ENCODE measurements at places on chromosomes 11 and 22. TPM values are rescaled to one million over a fixed set of nuclear protein-coding genes. Genes with fewer than 3 reads are reported as not detected.

GRCh38 chr11:116225236-116225635 is 547.6 kb downstream of the BUD13 start:
- no peak for DNase-seq

DNA sequence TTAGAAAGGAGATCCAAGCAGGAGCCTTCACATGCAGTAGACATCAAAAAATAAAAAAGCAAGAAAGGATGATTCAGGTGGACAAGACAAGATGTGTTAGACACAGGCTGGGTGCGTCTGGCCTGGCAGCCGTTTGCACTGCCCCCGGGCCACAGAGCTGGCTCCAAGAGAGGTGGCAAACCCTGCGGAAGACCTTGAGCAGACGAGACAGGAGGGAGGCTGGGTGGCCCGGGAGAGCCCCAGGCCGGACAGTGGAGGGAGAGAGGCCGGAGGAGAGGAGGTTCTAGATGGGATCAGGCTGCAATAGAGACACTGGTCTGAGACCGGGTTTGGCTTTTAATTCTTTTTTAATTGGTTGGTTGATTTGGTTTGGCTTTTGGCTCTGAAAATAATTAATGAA is 69.6 kb upstream of the TTLL12 start:
- DNase-seq: no peak

DNA sequence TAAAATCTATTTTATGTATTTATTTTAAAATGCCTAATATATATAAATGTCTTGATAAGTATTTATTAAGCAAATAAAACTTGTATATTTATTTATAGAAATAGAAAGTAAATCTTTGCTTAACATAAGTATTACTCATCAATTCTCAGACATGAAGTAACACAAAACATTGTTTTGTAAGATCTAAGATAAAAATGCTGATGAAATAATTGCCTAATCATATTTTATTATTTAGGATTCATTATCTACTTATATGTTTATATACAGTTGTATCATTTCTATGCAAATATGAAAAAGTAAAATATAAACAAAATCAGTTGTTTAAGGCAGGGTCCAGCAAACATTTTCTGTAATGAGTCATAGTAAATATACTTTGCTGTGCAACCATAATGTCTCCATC is 507.8 kb upstream of the CNTN5 start:
- no peak for DNase-seq

The APOBEC3B gene
- total RNA-seq: 66.5 TPM

The CDC42EP2 gene
- 20.8 TPM for total RNA-seq

DNA sequence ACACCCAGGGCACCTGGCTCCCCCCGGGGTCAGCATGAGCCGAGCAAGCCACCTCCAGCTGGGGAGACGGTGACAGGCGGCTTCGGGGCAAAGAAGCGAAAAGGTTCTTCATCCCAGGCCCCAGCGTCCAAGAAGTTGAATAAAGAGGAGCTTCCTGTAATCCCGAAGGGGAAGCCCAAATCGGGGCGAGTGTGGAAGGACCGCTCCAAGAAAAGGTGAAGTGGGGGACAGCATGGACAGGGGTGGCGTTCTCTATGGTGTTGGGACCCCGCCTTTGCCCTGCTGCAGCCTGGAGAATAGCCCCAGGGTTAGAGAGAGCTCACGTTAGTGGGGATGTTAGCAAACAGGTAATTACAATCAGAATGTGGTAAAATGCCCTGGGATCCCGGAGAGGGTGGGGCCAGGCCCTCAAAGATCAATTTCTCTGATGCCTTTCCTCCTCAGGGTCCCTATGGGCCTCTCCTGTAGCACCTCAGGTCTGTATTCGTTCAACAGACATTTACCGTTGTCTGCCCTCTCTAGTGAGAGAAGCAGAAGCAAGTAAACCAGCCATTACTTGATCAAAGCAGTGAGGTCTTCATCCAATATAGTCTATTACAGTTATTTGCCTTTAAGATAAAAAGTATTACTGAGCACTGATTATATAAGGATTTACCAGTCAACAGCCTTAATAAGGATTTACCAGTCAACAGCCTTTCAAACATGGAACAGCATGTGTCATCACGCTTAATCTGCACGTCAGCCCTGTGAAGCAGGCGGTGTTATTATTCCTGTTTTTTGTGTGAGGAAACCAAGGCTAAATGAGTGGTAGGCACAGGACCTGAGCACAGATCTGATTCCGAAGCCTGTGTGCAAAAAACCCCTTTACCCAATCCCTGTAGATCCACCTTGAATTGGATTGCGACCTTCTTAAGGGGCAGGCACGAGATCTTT is 1.0 kb downstream of the CCDC86 start:
- no peak for DNase-seq

- DNase-seq: no peak
Observed at GRCh38 chr11:107669893-107670601, 41.8 kb downstream of the SLN start.

DNA sequence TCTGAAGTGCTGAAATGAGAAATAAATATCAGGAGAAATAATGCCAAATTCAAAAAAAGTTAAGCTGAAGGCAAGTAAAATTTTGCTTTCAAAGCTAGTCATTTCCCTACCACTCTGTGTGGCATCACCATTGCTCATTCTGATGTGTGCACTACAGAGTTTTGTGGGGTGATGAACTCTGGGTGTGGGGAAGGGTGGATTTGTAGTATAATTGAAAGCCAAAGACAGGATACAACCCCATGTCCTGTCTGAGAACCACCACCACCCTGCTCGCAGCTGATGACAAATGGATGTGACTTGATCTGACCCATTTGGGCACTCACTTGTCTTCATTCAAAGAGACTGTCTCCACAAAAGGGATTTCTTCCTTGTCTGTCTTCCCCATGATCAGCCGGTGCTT is 19.3 kb upstream of the TMEM9B start:
- no peak for DNase-seq

The CRACR2B gene
- total RNA-seq: 21.2 TPM

GRCh38 chr11:69554849-69555248 is 73.4 kb downstream of the LINC01488 start:
- no peak for DNase-seq

DNA sequence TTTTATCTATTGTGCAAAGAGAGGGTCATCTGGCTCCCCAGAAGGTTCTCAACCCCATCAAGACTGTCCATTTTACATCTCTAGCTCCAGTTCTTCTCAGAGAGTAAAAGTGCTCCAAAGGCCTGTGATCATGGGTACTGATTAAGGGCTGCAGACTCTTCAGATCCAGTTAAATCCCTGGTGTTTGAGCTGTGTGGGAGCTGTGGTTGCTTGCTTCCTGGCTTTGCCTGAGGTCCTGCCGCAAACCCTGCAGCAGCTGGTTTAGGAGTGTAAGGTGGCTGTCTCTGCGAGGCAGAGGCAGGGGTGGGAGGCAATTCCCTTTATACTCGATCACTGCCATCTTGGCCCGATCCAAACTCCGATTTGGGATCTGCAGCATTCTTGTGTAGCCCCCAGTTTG is 1.2 kb downstream of the MRPL17 start:
- no peak for DNase-seq

DNA sequence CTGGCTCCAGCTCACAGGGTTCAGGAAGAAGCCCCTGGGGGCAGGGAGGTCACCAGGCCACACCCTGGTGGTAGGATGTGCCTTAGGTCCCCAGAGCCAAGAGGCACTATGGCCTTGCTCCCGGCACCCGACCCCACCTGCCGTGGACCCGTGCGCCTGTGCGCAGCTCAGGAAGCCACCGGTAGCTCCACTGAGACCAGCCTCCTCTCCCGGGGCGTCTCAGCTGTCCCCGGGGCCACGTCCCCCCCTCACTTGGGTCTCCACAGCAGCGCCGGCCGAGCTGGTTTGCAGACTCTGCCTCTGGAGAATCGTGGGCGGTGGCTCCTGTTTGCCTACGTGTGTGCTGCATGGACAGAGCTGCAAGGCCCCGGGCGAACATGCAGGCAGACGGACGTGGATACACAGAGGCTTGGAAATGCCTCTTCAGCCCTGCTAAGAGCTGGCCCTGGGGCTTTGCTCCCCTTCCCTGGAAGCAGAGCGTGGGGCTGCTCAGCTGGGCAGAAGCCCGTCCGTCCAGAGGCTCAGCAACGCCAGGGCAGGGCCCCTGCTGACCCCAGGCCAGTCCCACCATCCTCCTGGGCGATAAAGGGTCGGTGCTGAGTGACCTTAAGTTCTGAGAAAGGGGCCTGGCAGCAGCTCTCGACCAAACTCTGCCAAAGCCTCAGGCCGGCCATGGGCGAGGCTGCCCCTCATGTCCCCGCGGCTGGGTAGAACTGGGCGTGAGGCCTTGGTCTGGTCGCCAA is 15.3 kb upstream of the MUC5B start:
- DNase-seq: no peak

- peak; percentile 93 for DNase-seq
Observed at GRCh38 chr11:2092956-2093412, 46.2 kb downstream of the IGF2 start.

The CALCA gene
- total RNA-seq: not detected

DNA sequence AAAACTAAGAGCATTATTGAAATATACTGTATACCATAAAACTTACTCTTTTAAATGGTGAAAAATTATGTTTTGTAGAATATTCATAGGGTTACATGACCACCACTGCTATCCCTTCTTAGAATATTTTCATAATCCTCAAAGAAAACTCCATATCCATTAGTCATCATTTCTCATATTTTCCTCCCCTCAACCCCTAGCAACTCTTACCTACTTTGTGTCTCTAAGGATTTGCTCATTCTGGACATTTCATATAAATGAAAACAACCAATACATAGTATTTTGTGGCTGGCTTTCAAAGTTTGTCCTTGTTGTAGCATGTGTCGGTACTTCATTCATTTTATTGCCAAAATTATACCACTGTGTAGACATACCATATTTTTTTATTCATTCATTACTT is 863.8 kb downstream of the KCNA4 start:
- no peak for DNase-seq

DNA sequence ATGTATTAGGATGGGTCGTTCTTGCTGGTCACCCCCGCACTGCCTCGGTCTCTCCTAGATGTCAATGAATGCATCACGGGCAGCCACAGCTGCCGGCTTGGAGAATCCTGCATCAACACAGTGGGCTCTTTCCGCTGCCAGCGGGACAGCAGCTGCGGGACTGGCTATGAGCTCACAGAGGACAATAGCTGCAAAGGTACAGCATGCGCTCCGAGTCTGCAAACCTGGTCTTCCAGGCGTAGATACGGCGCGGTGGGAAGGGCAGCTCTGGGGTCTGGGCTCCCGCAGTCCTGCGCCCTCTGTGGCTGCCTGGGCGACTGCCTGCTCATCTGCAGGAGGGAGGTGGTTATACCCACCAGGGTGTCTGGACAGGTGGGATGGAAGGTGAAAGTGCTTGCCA is 31.0 kb downstream of the FBLN1 start:
- DNase-seq: no peak

The PTPMT1 gene
- 74.8 TPM for total RNA-seq

The KCTD17 gene
- total RNA-seq: 32.6 TPM

- no peak for DNase-seq
Observed at GRCh38 chr11:20594274-20595061, 4.9 kb upstream of the SLC6A5 start.

The DENND6B gene
- 12.1 TPM for total RNA-seq

DNA sequence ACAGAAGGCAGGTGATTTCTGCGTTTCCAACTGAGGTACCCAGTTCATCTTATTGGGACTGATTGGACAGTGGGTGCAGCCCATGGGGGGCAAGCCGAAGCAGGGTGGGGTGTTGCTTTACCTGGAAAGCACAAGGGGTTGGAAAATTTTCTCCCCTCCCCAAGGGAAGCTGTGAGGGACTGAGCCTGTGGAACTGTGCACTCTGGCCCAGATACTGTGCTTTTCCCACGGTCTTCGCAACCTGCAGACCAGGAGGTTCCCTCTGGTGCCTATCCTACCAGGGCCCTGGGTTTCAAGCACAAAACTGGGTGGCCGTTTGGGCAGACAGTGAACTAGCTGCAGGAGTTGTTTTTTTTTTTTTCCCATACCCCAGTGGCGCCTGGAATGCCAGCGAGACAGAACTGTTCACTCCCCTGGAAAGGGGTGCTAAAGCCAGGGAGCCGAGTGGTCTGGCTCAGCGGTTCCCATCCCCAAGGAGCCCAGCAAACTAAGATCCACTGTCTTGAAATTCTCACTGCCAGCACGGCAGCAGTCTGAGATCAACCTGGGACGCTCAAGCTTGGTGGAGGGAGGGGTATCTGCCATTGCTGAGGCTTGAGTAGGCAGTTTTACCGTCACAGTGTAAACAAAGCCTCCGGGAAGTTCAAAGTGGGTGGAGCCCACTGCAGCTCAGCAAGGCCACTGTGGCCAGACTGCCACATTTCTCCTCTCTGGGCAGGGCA is 97.2 kb downstream of the JRKL start:
- DNase-seq: peak; percentile 88

DNA sequence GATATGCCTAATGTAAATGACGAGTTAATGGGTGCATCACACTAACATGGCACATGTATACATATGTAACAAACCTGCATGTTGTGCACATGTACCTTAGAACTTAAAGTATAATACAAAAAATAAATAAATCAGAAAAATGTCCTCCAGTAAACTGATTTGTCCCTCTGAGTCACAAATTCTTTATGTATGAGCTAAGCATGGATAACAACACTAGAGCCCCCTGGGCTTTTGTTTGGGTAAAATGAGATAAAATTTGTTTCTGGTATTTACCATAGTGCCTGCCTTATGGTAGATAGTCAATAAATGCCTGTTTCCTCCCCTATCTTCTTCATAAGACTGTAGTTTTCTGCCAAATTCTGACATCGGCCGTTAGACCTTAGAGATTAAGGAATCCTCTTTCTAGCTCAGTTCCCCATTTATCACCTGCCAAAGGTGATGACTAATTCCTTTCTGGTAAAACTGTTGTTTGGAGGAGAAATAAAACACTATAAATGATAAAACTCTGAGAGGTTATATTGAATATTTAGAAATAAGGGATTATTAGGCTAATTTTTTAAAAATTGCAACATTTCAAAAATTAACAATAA is 43.6 kb upstream of the LUZP2 start:
- DNase-seq: no peak

GRCh38 chr11:32231909-32232493 is 141.1 kb downstream of the RCN1 start:
- peak; percentile 32 for DNase-seq

DNA sequence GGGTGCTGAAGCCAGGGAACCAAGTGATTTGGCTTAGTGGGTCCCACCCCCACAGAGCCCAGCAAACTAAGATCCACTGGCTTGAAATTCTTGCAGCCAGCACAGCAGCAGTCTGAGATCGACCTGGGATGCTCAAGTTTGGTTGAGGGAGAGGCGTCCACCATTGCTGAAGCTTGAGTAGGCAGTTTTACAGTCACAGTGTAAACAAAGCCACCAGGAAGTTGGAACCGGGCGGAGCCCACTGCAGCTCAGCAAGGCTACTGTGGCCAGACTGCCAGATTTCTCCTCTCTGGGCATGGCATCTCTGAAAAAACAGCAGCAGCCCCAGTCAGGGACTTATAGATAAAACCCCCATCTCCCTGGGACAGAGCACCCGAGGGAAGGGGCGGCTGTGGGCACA is 424.1 kb upstream of the TENM4 start:
- DNase-seq: peak; percentile 44

- DNase-seq: peak; percentile 57
Observed at GRCh38 chr11:34495724-34496377, 17.7 kb downstream of the ELF5 start.

- DNase-seq: peak; percentile 29
Observed at GRCh38 chr11:103929170-103929903, 107.1 kb upstream of the DDI1 start.

GRCh38 chr11:115598257-115598901 is 94.2 kb upstream of the CADM1 start:
- DNase-seq: no peak

The BTBD18 gene
- total RNA-seq: not detected

- DNase-seq: no peak
Observed at GRCh38 chr11:80082406-80082805, 641.6 kb upstream of the TENM4 start.

The PRODH gene
- total RNA-seq: 4.3 TPM
